ENCODE measurements at places on chromosomes 12 and 14. TPM values are rescaled to one million over a fixed set of nuclear protein-coding genes. Genes with fewer than 3 reads are reported as not detected.

DNA sequence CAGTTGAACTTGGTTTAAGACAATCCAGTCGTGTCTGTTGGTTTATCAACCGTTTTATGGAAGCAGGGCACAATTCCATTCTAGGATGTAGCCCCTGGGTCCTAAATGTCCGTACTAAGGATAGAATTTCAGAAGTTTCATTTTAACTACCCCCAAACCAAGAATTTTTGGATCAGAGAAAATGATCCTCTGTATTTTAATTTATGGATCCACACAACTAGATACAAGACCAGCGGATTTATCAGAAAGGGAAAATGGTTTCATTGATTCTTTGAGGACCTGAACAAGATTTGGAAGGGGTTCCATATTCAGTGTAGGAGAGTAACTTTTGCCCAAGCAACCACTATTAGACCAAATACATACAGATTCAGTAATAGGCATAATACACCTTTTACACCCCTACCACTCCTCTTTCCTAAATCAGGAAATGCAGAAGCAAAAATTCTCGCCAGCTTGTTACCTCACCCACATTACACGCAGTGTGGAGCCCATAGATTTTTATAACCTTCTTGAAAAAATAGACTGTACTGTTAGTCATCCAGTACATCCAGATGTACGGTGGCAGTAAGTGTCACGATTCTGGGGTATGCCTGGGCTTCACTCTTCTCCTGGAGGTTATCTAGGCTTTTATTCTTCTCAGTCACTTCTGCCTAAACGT lies 1.4 kb upstream of the FBXL14 start:
- DNase-seq = no peak

DNA sequence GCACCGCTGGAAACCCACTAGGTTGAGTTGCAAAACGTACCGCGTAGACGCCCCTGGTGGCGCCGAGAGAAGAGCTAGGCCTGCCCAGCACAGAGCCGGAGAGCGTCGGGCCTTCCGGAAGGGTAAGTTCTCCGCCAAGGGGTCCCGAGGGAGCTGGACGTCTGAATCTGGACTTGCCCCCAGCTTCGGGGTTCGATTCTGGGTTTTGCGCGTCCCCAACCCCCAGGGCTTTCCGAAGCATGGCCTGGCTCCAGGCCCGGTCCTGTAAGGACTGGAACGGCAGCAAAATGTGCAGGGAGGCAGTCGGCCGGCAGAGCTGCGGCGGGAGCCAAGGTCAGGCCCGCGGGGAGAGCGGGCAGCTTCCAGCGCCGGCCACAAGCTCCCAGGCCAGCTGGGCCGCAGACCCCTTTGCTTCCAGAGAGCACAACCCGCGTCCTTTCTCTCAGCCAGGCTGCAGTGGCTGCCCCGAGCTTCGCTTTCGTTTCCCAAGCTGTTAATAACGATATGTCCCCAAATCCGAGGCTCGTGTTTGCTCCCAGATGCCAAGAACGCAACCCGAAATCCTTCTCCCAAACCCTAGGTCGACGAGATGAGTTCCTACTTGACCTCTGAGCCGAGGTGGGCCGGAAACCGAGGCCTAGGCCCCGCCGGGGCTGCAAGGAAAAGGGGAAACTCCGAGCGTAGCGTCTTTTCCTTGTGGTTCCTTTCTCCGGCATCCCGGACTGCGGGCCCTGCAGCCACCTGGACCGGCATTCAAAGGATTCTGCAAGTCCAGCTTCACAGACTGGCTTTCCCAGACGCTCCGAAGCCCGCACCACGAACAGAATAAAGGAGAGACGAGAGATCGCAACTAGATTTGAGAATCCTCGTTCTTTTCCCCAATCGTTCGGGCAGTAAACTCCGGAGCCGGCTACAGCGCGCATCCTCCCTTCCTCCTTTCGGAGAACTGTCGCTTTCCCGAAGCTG lies 3.2 kb upstream of the TBX5 start:
- peak; percentile 28 for DNase-seq

- no peak for DNase-seq
Observed at GRCh38 chr12:128190614-128191013, 76.4 kb upstream of the TMEM132C start.

- no peak for DNase-seq
Observed at GRCh38 chr14:55533960-55534359, 46.0 kb upstream of the KTN1 start.

DNA sequence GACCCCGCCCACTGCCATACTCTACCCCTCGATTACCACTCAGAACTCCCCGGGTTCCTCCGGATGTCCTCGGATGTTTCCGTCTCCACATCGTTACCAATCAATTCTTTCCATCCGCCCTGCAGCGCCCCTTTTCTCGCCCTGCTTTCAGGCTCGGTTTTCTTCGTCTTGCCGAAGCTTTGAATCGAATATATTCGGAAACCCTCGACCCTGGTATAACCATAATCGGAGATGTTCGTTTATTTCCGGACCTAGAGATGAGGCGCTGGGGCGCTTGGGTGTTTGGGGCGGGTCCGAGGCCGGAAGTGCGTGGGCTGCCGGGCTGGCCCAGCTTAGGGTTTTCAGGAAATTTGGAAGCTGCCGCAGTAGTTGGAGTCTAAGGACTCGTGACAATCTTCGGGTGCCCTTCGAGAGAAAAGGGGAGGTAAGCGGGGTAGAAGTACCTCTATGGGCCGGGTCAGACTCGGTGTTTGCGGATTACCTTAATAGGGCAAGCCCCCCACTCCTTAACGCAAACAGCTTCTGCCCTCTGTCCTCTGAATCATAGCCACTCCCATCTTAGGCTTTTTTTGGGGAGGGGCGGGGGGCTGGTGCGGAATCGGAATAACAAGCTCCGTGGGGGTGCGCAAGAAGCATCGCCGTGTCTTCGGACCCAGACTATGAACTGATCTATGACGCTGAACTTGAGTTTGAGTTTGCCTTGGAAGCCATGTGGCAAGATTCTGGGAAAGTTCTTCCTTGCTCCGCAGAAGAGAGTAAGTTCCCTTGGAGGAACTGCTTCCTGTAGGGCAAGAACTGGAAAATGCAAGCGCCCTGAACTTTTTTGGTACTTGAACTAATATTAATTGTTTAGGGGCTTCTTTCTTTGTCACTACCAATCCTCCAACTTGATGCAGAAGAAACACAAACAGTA lies at the start of gene C14orf119:
Gene C14orf119 (plus strand): TSS at position 310 of the 913 bp plus-strand sequence. CDS start 2,154 bp downstream, outside the sequence.
- DNase-seq = peak; percentile 99

- DNase-seq = no peak
Observed at GRCh38 chr12:114835031-114835430, 151.1 kb upstream of the TBX3 start.

GRCh38 chr14:95233702-95234241 lies 76.4 kb upstream of the DICER1 start:
- no peak for DNase-seq

- DNase-seq = no peak
Observed at GRCh38 chr14:56300495-56300894, 182.3 kb downstream of the PELI2 start.

DNA sequence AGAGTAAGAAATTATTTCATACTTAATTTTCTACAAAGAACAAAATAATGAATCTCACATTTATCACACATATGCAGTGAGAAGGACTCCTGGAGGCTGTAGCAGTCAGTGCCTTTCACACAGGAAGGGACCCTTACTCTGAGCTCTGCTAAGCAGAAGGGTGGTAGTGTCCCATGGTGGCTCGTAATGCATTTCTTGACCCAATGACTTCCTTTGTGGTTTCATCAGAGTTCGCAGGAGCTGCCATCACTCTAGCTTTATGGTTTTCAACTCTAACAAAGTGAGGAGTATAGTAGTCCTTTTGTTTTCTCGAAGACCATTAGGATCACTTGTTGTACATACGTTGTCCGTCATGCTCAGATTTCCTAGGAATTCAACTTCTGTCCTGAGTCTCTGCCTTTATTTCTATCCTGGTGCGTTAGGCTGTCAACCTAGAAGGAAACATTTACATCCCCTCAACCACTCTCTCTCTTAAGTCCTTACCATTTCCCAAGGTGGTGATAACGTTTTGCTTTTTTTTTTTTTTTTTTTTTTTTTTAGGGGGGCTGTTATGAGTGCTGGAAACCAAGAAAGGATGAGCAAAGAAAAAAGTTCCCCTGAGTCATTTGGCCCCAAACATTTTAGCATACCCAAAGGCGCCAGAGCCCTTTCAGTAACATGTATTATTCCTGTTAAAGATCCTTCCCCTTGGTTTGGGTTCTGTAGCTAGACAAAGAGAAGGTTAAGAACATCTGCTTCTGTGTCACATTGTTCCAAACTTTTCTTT lies 37.2 kb downstream of the GABARAPL1 start:
- no peak for DNase-seq

GRCh38 chr14:85426068-85426935 lies 103.6 kb upstream of the FLRT2 start:
- DNase-seq = no peak

DNA sequence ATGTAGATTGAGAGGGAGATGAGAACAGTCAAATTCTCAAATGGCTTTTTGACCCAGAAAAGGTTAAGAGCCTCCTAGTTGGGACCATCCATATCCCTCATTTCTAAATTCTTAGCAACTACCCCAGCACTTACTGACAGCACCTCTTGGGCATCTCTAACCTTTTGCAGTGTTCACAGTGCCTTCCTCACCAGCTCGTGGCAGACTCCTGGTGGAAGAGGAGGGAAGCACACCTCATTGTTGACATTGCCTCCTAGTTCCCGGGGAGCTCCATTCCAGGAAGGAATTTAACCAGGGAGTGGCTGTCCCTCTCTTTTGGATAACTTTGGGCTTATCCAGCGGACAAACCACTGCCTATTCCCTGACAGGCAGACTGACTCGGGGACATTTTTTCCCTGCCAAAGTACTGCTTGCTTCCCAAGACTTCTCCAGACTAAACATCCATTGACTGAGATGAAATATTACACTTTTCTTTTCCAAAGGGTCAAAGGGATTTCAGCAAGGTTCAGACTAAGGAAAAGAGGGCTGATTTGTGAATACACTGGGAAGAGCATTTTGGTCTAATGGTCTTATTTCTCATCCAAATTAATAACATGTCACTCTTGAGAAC lies 9.0 kb upstream of the OR6J1 start:
- peak; percentile 76 for DNase-seq

GRCh38 chr14:53613404-53614253 lies 343.0 kb downstream of the BMP4 start:
- no peak for DNase-seq

DNA sequence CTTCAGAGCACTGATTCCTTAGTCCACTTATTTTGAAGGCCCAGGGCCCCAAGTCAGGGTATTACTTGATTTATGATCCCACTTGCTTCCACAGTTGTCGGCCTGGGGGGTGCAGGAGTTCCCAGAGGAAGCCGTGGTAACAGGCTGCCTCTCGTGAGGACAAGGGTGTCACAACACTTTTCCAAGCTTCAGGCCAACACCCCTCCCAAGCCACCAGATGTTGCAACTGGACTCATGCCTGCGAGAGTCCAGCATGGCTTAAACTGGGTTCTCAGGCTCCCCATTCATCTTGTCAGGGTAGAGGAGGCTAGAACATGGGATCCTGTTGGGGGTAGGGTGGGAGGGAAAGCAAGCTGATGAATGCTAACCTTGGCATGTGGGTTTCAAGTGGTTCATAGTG lies 56.1 kb downstream of the BMP4 start:
- no peak for DNase-seq

DNA sequence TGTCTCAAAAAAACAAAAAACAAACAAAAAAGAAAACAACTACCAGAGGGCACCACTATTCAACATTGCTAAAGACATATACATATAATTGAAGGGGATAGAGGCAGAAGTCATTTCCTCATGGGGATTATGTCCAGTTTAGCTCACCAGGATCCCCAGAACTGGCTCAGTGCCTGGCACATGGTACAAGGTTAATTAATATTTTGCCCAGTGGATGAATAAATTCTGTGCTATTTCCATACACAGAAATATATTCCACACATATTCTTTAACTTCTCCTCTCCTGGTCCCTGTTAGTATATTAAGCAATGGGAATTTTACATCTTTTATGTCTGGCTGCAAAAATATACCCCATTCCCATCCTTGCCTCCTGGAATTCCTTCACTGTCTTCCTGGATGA lies 6.7 kb downstream of the FOS start:
- no peak for DNase-seq

DNA sequence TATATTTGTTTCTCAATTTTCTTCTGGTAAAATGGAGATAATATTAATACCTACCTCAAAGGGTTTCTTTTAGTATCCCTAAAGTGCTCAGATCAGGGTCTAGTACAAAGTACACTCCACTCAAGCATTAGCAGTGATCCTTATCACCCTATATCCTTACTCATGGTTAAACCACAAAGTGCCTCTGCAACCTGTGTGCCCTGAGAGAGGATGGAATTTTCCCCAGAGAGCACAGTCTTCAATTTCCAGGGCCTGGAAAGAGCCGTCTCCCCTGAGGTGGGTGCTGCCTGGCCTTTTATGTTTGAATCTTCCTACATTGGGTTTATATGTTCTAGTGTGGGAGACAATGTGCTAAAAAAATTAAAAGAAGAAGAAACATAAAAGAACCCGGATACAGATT lies 183.1 kb upstream of the FBXO33 start:
- DNase-seq = no peak

DNA sequence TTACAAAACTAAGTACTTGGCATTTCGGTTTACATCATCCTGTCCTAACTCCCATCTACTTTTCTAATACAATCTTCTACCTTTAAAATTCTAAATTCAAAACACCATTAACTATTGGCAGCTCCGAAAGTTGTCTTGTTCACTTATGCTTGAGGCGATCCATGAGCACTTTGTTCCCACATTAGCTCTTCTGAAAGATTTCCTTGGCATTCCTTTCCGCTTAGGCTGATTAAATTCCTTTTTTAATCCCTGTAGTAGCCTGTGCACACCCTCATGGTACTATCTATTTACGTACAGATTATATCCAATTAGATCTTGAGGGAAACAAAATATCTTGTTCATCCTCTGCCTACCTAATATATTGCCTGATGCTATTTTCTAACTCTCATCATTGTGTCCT lies 480.7 kb downstream of the PRKD1 start:
- DNase-seq = no peak

DNA sequence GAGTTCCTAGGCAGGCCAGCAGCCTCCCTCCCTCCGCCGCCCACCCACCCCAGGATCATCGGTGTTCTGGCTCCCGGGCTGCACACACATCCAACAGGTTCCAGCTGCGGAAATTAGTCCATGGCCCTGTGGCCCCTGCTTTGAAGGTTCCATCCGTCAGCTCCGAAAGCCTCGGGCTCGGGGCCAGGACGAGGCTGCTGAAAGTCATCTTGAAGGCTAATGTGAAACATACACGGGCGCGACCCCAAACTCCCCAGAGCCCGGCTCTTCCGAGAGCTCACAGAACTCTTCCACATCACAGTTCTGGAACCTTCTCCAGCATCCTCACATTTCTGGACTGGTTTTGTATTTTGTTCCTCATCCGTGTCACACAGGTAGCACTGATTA lies 19.8 kb downstream of the KDM2B start:
- no peak for DNase-seq

GRCh38 chr12:89702503-89702902 lies 6.1 kb downstream of the ATP2B1 start:
- no peak for DNase-seq

Gene INSM2
- total RNA-seq = not detected

Gene TPPP2
- not detected for total RNA-seq

Gene LUM
- not detected for total RNA-seq

Gene SIX1
- total RNA-seq = 0.22 TPM

Gene AJUBA
- 36.0 TPM for total RNA-seq

Gene CD69
- total RNA-seq = 0.40 TPM

Gene FAM216A
- 9.7 TPM for total RNA-seq

Measured in lung microvascular endothelial cell (primary cell).